Tibial artery (tissue), 4 donors: ENCODE measurements at places on chromosomes 6 and 20.

GRCh38 chr6:53331678-53332077 lies 17.1 kb downstream of the ELOVL5 start:
- no peaks in the 10 kb centered on the region for H3K27me3 ChIP-seq
- no peak overlapping the region for H3K27ac ChIP-seq
- H3K4me1 ChIP-seq: peaks cover 24% of the 10 kb centered on the region
- no peak overlapping the region for H3K4me3 ChIP-seq

- no peak overlapping the region for H3K27ac ChIP-seq
- H3K4me3 ChIP-seq: no peak overlapping the region
- no peaks in the 10 kb centered on the region for H3K4me1 ChIP-seq
- H3K27me3 ChIP-seq: no peaks in the 10 kb centered on the region
Observed at GRCh38 chr20:59845472-59845871, 88.0 kb downstream of the SYCP2 start.

- H3K36me3 ChIP-seq: no peaks in the 10 kb centered on the region
- H3K27ac ChIP-seq: no peak overlapping the region
- H3K4me3 ChIP-seq: no peak overlapping the region
- DNase-seq: no peak
- no peaks in the 10 kb centered on the region for H3K4me1 ChIP-seq
Observed at GRCh38 chr6:94862112-94862511, 715.2 kb upstream of the MANEA start.

- no peak overlapping the region for H3K4me3 ChIP-seq
- no peak for DNase-seq
- no peak overlapping the region for H3K27ac ChIP-seq
- H3K27me3 ChIP-seq: no peaks in the 10 kb centered on the region
- peaks cover 91% of the 10 kb centered on the region for H3K36me3 ChIP-seq
Observed at GRCh38 chr6:170572704-170573466, 11.6 kb downstream of the PDCD2 start.

DNA sequence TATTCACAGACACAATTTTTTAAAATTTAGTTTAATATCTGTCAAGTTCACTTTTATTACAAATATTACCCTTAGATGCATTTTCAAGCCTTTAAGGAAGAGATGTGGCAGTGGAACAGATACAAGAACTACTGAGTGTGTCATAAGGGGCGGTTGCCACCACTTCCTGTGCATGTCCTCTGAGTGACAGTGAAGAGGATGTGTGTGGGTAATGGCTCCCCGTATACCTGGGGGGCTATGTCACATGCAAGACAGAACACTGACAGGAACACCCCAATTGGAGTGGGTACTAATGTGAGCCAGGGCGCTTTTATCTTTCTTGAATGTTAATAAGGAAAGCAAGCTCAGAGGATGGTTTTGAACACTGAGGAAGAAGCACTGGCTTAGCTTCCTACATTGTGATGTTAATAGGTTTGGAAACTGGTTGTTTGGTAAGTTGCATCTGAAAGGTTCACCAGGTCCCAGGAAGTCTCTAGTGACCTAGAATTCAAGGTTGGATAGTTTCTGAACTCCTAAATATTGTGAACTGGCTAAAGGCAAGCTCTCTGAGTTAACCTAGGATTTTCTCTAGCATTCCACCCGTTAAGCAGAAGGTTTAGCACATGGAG lies 83.4 kb upstream of the ASF1A start:
- no peak overlapping the region for H3K4me3 ChIP-seq
- H3K4me1 ChIP-seq: no peaks in the 10 kb centered on the region
- no peak for DNase-seq

GRCh38 chr20:42686057-42686456 lies 503.6 kb downstream of the PTPRT start:
- H3K4me1 ChIP-seq: no peaks in the 10 kb centered on the region
- DNase-seq: no peak
- H3K4me3 ChIP-seq: no peak overlapping the region
- no peaks in the 10 kb centered on the region for H3K27me3 ChIP-seq
- no peaks in the 10 kb centered on the region for H3K36me3 ChIP-seq

GRCh38 chr6:157459327-157459726 lies 78.3 kb downstream of the ZDHHC14 start:
- H3K27me3 ChIP-seq: no peaks in the 10 kb centered on the region
- DNase-seq: no peak
- no peak overlapping the region for H3K4me3 ChIP-seq

DNA sequence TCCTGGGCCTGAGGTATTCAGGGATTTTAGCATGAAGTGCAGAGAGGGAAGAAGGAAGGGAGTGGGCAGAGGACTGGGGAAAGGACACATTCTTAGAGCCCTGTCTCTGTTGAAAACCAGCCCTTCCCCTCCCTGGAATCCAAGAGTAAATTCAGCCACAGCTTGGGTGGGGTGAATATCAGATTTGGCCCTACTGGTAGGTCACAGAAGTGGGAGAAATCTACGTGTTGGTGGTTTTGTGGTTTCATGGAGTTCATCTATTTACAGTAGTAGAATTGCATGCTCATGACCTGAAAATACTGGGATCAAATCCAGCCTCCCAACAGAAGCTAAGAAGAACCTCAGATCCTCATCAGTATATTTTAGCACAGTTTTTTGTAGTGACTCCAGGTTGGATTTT lies 404.4 kb downstream of the BMP2 start:
- no peaks in the 10 kb centered on the region for H3K27me3 ChIP-seq
- no peak for DNase-seq
- no peak overlapping the region for H3K4me3 ChIP-seq
- H3K27ac ChIP-seq: no peak overlapping the region
- no peaks in the 10 kb centered on the region for H3K36me3 ChIP-seq
- no peaks in the 10 kb centered on the region for H3K4me1 ChIP-seq

DNA sequence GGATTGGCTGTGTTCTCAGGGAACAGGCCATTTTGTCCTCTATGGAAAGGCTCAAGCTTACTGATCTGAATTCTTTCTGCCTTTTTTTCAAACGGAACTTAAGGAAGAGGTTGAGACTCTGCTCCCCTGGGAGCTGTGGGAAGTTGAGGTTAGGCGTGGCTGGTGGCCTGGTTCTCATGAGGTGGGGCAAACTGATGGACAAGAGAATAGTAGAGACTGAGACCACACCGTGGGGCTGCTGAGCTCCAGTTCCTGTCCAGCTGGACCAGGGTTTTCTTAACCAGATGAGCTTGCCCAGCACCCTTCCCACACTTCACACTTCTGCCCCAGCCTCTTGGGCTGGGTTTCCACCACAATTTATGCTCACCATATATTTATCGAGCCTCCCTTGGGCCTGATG lies 6.1 kb downstream of the AP5S1 start:
- peaks cover 23% of the 10 kb centered on the region for H3K36me3 ChIP-seq
- H3K4me1 ChIP-seq: no peaks in the 10 kb centered on the region
- no peak for DNase-seq
- H3K4me3 ChIP-seq: no peak overlapping the region
- H3K27ac ChIP-seq: no peak overlapping the region
- H3K27me3 ChIP-seq: no peaks in the 10 kb centered on the region

- H3K4me3 ChIP-seq: no peak overlapping the region
- H3K27ac ChIP-seq: no peak overlapping the region
- DNase-seq: no peak
- H3K27me3 ChIP-seq: no peaks in the 10 kb centered on the region
Observed at GRCh38 chr6:43448916-43449315, 6.4 kb downstream of the DLK2 start.

- no peaks in the 10 kb centered on the region for H3K27me3 ChIP-seq
- H3K27ac ChIP-seq: no peak overlapping the region
- H3K4me3 ChIP-seq: no peak overlapping the region
- no peak for DNase-seq
- no peaks in the 10 kb centered on the region for H3K36me3 ChIP-seq
Observed at GRCh38 chr6:148835920-148836441, 89.2 kb downstream of the UST start.

GRCh38 chr6:21942897-21943296 lies 349.3 kb downstream of the SOX4 start:
- H3K4me3 ChIP-seq: no peak overlapping the region
- H3K36me3 ChIP-seq: no peaks in the 10 kb centered on the region
- H3K4me1 ChIP-seq: no peaks in the 10 kb centered on the region
- H3K27ac ChIP-seq: no peak overlapping the region

GRCh38 chr6:98695091-98695801 lies 139.1 kb upstream of the POU3F2 start:
- no peak for DNase-seq
- H3K27ac ChIP-seq: no peak overlapping the region
- no peak overlapping the region for H3K4me3 ChIP-seq
- no peaks in the 10 kb centered on the region for H3K36me3 ChIP-seq
- H3K4me1 ChIP-seq: no peaks in the 10 kb centered on the region
- no peaks in the 10 kb centered on the region for H3K27me3 ChIP-seq

GRCh38 chr6:112145080-112145573 lies 57.7 kb downstream of the FAM229B start:
- no peak overlapping the region for H3K4me3 ChIP-seq
- peaks cover 51% of the 10 kb centered on the region for H3K36me3 ChIP-seq
- DNase-seq: no peak
- H3K27ac ChIP-seq: no peak overlapping the region
- H3K4me1 ChIP-seq: no peaks in the 10 kb centered on the region

- peak overlapping the region; percentile 38 for H3K27ac ChIP-seq
- no peak for DNase-seq
- peaks cover 15% of the 10 kb centered on the region for H3K4me1 ChIP-seq
- no peaks in the 10 kb centered on the region for H3K27me3 ChIP-seq
- H3K36me3 ChIP-seq: no peaks in the 10 kb centered on the region
Observed at GRCh38 chr6:90369651-90370050, 73.0 kb upstream of the BACH2 start.

DNA sequence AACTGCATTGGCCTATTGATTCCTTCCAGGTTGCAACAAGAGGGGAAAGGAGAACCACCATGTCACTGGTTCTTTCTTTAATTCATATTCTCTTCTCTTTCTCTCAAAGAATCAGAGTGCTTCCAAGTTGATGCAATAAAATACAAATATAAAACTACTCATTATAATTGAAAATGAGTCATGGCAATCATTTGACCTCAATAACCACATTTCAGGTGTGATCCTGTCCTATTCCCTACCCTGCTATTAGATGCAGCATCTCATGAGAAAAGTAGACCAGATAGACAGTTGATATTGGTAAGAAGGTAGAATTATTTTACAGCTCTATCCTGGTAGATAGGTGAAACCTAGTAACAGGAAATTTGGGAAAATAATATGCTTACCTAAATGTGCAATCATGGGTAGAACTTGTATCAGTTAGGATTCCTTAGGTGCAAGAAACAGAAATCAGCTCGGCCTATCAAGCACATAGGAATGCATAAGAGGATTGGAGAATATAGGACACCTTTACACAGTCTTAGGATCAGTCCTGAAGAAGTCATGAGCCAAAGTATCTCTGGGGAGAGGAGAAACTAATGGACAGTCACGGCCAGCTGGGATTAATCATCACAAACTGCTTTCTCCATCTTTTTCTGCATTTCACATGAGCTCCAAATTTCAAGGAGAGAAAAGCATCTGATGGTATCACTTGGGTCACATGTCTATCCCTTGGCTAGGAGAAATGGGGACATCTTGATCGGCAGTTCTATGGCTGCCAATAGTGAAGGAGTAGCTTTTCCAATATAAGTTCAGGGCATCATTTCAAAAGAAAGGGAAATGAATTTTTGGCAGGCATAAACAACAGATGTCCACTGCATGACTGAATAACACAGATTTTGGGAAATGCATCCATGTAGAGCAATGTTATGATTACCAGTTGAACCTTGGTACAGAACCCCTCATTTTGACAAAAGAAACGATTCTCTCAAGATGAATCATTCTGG lies 19.3 kb upstream of the RNF146 start:
- DNase-seq: no peak
- no peak overlapping the region for H3K27ac ChIP-seq
- no peaks in the 10 kb centered on the region for H3K27me3 ChIP-seq

DNA sequence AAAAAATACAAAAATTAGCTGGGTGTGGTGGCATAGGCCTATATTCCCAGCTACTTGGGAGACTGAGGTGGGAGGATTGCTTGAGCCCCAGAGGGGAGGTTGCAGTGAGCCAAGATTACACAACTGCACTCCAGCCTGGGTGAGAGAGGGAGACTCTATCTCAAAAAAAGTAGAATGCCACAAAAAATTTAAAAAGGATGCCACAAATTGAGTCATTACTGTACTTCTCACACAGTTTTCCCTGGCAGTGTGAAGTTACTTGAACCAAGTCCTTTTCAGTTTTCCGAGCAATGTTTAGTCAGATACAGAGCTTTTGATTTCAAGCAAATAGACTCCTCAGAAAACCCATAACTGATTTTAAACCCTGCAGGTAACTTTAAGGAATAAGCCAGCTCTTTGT lies 53.3 kb downstream of the TNFRSF21 start:
- no peak for DNase-seq
- H3K27me3 ChIP-seq: no peaks in the 10 kb centered on the region
- H3K36me3 ChIP-seq: no peaks in the 10 kb centered on the region
- no peak overlapping the region for H3K27ac ChIP-seq

- H3K27ac ChIP-seq: no peak overlapping the region
- no peak for DNase-seq
- no peak overlapping the region for H3K4me3 ChIP-seq
- H3K36me3 ChIP-seq: no peaks in the 10 kb centered on the region
- H3K4me1 ChIP-seq: peaks cover 2% of the 10 kb centered on the region
- no peaks in the 10 kb centered on the region for H3K27me3 ChIP-seq
Observed at GRCh38 chr20:43140726-43141125, 49.0 kb downstream of the PTPRT start.

DNA sequence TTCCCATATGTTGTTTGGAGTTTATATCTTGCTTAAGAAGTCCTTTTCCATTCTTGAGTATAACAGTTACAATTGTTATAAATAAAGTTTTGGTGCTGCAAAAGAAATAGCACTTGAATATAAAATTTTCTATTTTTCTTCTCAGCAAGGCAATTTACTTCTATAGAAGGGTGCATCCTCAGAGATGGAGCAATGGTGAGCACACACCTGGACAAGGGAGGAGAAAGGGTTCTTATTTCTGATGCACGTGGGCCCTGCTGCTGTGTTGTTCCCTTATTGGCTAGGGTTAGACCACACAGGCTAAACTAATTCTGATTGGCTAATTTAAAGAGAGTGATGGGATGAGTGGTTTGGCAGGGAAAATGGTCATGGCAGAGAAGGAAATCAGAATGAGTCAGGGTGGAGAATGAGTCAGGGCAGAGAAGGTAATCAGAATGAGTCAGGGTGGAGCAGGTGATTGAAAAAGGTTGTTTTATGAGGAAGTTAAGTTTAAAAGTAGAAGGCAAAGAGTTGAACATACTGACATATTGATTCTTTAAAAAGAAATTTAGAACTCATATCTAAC lies 38.0 kb downstream of the CST8 start:
- no peaks in the 10 kb centered on the region for H3K27me3 ChIP-seq
- no peak overlapping the region for H3K27ac ChIP-seq

DNA sequence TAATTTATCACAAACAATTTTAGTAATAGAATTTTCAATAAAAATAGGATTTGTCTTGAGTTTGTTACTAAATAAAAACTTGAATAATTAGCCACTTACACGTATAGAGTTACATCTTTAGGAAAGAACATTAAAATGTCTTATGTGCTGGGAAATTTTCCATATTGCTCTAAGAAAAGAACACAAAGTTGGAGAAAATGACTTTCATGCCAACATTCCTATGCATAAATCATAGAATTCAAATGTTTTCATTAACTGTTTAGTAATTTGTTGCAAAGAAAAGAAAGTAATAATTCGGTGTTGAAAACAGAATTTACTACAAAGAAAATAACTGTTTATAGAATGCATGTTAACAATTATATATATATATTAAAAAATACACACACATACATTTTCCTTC lies 4.7 kb upstream of the TBC1D32 start:
- no peaks in the 10 kb centered on the region for H3K27me3 ChIP-seq
- no peaks in the 10 kb centered on the region for H3K4me1 ChIP-seq
- no peaks in the 10 kb centered on the region for H3K36me3 ChIP-seq
- H3K4me3 ChIP-seq: no peak overlapping the region
- no peak for DNase-seq
- H3K27ac ChIP-seq: no peak overlapping the region
